ENCODE measurements at places on chromosomes 11 and 22.

- no peak for DNase-seq
Observed at GRCh38 chr11:118048472-118049370, 28.2 kb upstream of the TMPRSS4 start.

DNA sequence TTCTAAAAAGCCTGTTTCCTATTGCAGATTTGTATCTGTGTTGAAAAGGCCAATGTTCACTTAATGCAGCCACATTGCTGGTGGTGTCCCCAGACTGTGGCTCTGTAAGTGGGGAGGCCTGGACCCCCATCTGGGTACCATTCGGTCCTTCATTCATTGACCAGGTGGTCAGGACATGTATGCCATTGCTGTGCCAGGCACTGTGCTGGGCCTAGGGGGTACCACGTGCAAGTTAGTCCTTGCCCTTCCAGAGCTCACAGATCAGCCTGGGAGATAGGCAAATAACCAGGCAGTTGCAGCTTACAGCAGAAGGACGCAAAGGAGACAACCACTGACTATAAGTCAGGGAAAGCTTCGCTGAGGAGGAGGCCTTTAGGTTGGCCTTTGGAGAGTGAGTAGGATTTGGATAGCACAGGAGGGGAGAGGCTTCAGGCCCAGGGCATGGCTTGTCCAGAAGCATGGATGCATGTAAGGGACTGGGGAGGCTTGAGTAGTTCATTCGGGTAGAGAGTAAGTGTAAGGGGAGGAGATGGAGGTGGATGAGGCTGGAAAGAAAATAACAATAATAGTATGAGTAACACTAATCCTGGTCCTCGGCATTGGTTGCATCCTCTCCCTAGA lies 5.0 kb downstream of the PRDM11 start:
- no peak for DNase-seq

DNA sequence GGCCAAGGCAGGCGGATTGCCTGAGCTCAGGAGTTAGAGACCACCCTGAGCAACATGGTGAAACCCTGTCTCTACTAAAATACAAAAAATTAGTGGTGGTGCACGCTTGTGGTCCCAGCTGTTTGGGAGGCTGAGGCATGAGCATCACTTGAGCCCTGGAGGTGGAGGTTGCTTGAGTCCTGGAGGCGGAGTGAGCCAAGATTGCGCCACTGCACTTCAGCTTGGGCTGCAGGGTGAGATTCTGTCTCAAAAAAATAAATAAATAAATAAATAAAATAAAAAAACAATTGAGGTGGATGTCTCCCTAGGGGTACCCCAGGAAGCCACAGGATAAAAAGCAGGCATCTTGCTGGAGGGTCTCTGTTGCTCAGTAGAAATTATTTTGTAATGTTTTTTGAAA lies 14.1 kb downstream of the PTPRJ start:
- no peak for DNase-seq

- no peak for DNase-seq
Observed at GRCh38 chr22:32562401-32562800, 87.8 kb downstream of the FBXO7 start.

Data from neural progenitor cell (in vitro differentiated cells).